Stimulated activated CD4-positive, alpha-beta T cell treated with anti-CD3 and anti-CD28 coated beads, Interleukin-12 subunit alpha, Interleukin-12 subunit beta, amount 100 ng/mL, for 24 hours (primary cell): ENCODE measurements at places on chromosomes 13 and 19.

- DNase-seq, result no peak
Observed at GRCh38 chr13:106163426-106163825, 372.0 kb downstream of the EFNB2 start.

DNA sequence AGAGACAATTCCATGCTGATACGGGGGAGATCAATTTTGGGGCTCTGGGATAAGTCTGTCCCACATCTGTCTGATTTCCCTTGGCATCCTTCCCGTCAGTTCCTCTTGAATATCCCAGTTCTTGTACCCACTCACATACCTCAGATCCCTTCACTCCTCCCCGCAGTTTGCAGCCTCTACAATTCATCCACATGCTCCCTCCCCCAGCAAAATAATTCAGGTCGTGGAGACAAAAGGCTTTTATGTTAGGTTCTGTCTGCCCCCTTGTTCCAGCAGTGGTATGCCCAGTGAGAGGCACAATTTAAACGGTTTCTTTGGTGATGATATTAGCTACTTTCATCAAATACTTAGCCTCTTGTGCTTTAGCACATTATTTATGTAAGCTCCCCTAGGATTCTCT, 9.6 kb downstream of the RPS16 start:
- no peak for DNase-seq

DNA sequence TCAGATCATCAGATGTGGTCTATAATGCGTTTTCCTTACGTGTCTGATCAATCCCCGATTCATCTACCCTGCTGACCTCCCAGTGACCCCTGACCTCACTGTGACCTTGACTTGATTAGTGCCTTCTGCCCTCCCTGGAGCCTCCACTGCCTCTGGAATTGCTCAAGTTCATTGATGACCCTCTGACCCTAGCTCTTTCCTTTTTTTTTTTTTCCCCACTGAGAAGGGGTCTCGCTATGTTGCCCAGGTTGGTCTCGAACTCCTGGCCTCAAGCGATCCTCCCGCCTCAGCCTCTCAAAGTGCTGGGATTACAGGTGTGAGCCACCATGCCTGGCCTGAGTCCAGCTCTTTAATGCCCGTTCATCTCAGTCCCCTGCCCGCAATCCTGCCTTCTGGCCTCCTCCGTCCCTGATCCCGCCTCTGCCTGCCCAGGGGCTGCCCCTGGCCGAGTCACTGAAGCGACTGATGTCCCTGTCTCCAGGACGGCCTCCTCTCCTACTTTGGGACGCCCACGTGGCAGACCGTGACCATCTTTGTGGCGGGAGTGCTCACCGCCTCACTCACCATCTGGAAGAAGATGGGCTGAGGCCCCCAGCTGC, 4.0 kb upstream of the FTL start:
- no peak for DNase-seq

- DNase-seq, result no peak
Observed at GRCh38 chr13:96403651-96404050, 313.7 kb downstream of the HS6ST3 start.

DNA sequence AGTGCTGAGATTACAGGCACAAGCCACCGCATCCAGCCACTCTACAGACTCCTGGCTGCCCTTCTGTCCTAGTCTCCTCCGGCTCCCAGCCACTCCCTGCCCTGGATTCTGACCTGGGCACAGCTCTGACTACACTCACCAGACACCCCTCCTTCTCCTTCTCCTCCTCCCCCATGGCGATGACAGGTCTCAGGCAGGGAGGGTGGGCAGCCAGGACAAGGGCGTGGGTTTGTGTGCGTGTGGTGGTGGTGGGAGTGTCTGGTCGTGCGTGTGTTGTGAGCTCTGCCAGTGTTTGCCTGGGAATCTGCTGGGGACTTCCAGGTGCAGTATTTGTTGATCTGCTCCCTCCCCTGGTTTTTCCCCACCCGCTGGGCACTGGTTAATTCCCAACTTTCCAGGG, 3.0 kb upstream of the NCCRP1 start:
- no peak for DNase-seq

GRCh38 chr13:39602277-39602613, 748 bp downstream of the LHFPL6 start:
- no peak for DNase-seq

DNA sequence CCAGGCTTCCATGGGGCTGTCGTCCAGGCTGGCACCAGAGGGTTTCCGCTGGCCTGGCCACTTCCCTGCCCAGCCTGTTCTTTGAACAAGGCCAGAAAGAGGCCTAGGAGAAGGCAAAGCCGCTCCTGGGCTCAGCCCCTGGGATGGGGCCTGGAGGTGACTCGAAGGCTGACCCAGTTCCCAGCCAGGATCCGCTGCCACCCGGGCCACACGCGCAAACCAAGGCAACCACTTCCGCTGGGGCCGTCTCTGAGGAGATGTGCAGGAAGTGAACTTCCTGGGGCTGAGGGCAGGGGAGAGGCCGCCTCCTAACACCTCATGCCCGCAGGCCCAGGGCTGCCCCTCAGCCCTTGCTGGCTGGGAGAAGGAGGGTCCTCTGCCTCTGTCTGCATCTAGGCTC, 15.2 kb downstream of the PLEKHF1 start:
- DNase-seq, result peak; percentile 62

GRCh38 chr13:105906746-105907145, 628.7 kb downstream of the EFNB2 start:
- no peak for DNase-seq

DNA sequence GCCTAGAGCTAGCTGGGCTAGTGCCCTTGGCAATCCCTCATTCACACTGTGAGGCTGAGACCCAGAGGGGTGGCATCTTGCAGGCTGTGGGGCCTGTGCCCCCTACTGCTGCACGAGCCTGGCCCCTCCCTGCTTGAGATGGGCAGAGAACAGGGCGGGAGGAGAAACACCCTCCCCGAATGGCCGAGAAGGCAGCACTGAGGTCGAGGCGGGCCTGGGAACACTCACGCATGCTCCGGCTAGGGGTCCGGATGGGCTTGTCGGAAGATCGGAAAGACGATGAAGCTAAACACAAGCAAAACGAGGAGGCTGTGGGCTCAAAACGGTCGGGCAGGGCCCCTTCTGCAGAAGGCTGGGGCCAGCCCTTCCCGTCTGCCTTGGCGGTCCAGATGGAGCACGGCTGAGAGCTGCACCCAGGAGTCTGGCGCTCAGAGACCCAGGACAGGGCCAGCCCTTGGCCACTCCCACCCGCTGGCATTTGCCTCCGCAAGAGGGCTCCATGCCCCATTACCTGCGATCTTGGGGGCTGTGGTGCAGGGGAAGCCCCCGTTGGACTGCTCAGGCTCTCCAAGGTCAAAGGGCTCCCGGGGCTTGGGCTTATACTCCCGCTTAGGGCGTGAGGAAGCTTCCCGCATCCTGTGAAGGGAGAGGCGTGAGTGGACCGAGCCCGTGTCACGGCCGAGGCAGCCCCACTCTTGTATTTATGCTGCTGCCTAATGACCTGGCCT, 18.9 kb downstream of the MPND start:
- DNase-seq, result no peak

DNA sequence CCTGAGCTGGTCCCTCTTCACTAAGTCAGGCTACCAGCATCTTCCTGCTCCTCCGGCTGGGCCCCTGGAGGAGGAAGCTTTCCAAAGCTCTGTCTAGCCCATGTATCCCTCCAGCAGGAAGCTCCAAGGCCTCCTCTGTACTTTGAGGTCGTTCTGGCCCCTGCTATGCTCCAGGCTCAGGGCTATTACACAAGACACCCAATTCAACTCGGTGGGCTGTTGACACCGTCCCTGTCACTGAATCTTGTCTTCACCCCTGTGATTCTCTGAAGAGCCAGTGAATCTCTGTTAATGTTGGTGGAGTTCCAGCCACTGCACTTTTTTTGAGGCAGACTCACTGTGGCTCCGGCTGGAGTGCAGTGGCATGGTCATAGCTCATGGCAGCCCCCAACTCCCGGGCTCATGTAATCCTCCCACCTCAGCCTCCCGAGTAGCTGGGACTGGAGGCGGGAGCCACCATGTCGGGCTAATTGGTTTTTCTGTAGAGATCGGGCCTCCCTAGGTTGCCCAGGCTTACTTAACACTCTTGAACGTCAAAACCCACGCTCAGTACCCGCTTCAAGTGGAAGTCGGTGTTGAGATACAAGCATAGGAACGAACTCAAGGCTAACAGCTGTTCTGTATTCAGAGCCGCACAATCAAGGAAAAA, 512 bp upstream of the REX1BD start:
- DNase-seq, result no peak

DNA sequence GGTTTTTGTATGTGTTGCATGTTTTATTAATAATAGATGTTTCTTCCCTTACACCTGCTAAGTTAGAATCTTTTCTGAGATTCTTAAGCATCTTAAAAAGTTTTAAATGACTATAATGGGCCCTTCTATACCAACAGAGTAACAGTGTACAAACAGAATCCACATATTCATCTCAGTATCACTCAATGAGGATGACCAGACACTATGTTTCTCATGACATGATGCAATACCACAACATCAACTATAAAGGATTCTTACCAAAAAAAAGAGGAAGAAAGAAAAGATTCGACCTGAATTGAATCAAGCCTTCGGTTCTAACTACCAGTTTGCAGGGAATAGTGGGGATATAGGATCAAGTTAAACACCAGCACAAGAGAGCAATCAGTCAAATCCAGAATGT, 56.5 kb downstream of the INTS6 start:
- DNase-seq, result no peak

DNA sequence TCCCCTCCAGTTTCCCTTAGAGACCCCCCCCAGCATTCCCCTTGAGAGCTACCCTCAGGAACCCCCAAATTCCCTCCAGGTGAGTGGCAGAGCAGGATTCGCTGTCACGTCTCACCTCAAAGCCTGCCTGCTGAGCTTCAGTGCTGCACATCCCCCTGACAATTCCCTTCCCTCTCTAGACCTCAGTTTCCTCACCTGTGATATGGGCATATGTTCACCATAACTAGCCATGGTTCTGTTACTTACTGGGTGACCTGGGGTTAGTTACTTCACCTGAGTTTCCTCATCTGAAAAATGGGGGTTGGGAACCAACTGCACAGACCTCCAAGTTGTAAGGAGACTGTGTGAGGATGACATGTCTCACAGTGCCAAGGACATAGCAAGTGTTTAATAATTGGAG, 75.5 kb downstream of the RYR1 start:
- DNase-seq, result no peak

GRCh38 chr13:105569816-105570215, 965.6 kb downstream of the EFNB2 start:
- no peak for DNase-seq

DNA sequence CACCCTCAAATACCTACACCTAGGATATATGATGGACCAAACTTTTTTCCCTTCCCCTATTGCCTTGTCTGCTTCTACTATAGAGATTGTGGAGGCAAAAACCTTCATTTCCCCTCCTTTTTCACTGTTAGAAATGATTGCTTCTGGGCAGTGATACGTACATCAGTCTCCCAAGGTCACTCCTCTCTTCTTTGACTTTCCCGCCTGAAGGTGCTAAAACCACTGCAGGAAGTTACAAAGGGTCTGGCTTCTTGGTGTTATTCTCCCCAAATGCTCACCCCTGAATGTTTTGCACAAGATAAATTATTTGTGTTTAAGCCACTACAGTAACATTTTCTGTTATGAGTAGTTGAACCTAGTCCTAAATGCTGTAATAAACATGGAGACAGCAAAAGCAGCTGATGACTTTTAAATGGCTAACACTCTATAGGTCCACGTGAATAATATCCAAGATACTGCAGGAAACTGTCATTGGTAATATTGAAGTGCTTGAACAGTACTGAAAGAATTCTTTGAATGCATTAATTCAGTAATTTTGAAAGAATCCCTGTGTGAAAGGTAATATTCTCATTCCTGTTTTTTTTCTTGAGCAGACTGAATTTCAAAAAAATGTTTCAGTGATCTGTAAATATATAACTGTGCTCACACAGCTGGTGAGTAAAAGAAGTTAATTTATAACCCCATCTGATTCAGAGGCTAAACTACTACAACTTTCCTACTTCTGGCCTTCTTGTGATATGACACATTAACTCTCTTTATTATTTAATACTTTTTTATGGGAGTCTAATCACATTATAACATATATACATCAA, 865.1 kb downstream of the EFNB2 start:
- no peak for DNase-seq

GRCh38 chr19:58338825-58339558, 12.2 kb downstream of the ZSCAN22 start:
- no peak for DNase-seq

DNA sequence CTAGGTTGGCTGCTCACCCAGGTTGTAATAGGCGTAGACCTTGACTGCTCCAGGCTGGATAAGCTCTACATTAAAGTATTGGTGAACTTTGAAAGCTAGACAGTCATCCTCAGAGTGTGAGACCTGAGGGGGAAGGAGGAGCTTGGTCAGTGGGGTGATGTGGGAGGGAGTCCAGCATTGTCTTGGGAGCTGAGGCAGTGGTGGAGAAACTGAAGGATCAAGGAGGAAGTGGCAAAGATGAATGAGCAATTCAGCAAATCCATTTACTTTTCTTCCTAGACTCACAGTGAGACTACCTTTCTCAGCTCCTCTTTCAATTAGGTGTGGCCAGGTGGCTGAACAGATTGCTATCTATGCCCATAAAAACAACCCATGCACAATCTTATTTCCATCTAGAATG, 10.2 kb upstream of the TNFSF14 start:
- no peak for DNase-seq

- DNase-seq, result peak; percentile 39
Observed at GRCh38 chr13:23578411-23579071, 8.3 kb downstream of the TNFRSF19 start.

GRCh38 chr13:97394542-97394941, 39.4 kb upstream of the RAP2A start:
- DNase-seq, result no peak

GRCh38 chr19:58585442-58586132, 12.5 kb upstream of the MZF1 start:
- DNase-seq, result no peak

DNA sequence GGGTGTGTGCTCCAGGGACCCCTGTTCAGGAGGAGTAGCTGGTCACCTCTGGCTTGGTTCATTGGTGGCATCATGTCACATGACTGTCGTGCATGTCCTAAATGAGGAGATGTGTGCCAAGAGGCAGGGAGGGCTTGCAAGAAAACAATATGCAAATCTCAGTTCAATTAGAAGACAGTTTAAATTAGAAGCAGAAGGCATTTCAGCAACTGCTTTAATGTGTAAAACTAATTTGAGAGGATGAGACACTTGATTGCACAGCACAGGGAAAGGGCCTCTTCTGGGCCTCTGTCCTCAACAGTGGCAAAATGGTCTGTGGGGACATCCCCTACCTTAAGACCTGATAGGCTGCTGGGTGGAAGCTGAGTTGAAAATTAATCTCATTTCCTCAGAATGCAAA, 54.6 kb downstream of the SPATA13 start:
- no peak for DNase-seq

GRCh38 chr13:51052581-51052980, 58.5 kb downstream of the C13orf42 start:
- DNase-seq, result no peak

GRCh38 chr13:87669379-87669978, 1.7 kb upstream of the SLITRK5 start:
- no peak for DNase-seq

- no peak for DNase-seq
Observed at GRCh38 chr13:30061217-30061616, 210.8 kb upstream of the UBL3 start.

GRCh38 chr19:17775245-17775927, 19.6 kb upstream of the B3GNT3 start:
- peak; percentile 44 for DNase-seq
